ENCODE measurements at places on chromosomes 6 and 20.

GRCh38 chr6:89387516-89388201 is 24.4 kb downstream of the RRAGD start:
- DNase-seq, result no peak

- DNase-seq, result no peak
Observed at GRCh38 chr6:21438237-21438985, 155.1 kb upstream of the SOX4 start.

DNA sequence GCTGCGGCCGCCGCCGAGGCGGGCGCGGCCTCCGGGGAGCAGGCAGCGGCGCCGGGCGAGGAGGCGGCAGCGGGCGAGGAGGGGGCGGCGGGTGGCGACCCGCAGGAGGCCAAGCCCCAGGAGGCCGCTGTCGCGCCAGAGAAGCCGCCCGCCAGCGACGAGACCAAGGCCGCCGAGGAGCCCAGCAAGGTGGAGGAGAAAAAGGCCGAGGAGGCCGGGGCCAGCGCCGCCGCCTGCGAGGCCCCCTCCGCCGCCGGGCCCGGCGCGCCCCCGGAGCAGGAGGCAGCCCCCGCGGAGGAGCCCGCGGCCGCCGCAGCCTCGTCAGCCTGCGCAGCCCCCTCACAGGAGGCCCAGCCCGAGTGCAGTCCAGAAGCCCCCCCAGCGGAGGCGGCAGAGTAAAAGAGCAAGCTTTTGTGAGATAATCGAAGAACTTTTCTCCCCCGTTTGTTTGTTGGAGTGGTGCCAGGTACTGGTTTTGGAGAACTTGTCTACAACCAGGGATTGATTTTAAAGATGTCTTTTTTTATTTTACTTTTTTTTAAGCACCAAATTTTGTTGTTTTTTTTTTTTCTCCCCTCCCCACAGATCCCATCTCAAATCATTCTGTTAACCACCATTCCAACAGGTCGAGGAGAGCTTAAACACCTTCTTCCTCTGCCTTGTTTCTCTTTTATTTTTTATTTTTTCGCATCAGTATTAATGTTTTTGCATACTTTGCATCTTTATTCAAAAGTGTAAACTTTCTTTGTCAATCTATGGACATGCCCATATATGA is 3.2 kb downstream of the MARCKS start:
- DNase-seq, result no peak

DNA sequence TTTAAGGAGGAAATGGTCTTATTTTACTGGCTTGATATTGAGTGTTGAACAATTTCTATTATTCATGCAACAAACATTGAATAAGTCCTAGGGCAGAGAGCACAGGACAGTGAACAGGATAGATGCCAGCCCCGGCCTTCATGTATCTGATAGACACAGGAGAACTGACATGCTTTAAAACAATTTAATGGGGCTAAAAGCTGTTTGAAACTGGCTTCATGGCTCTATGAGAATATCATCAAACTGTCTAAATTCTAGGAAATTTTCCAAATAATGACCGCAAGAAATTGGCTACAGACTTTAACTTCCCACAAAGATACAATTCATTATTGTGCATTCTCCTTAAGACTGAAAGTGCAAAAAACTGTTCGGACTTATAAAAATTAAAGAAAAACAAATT is 69.0 kb downstream of the ID4 start:
- no peak for DNase-seq

- no peak for DNase-seq
Observed at GRCh38 chr6:33391922-33392594, 435 bp downstream of the KIFC1 start.

DNA sequence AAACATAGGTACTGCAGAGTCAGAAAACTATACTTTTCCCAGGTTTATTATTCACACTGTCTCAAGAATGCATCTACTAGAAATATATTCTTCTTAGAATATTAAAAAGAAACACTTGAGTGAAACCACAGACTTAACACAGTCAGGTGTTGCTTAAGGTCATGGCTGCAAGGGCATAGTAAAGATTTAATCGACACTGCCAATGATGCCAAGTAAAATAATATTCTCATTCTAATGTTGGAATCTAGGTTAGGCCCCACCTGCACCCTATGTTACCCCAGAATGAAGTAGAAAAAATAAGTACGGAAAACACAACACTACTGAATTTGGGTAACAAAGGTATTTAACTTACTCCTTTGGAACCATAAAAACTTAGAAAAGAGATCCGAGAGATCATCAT is 155.0 kb downstream of the RALGAPA2 start:
- no peak for DNase-seq

DNA sequence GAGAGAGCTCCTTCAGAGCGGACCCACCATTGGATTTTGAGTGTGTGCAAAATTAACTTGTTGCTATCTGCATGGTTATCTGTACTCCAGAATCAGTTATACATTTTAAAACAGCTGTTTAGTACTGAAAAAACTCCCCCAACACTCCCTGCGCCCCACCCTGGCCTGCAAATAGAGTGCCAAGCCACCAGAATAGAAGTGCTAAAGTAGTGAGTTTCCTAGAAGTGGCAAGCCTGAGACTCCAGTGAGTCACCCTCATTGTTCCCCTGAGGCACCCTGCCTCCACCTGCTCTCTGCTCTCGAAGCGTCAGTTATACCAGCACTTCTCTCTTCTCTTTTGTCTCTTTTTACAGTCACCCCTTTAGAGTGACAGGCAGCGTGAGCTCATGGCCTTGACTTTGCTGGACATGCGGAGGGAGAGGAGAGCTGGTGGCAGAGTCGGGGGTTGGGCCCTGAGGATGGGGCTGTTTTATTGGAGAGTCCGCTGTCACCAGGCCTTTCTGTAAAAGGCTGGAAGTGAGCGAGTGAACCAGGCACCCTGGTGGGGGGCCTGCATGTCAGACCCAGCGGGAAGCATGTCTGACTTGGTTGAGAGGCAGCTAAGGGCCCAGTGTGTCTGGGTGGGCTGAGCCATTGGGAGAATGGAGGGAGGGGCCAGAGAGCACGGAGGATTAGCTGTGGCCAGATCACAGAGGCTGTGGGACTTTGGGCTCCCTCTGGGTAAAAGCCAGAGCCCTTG is 10.4 kb downstream of the IGF2R start:
- DNase-seq, result peak; percentile 58

- DNase-seq, result no peak
Observed at GRCh38 chr6:158037021-158037420, 55.4 kb downstream of the SYNJ2 start.

DNA sequence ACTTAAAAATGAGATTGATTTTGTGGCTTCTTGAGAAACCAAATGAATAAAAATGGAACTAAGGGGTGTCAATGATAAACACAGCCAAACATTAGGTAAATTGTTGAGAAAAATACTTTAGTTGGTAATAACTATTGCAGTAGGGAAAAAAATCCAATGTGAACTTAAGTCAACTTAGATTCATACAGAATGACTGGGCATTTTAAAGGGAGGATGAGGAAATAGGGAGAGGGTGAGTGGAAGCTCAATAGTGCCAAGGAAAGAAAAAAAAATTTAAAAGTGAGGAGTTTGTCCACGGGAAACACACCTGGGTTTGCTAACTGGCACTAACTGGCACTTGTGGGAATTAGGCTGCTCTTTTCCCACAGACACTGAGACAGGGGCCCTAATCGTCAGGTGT is 26.2 kb upstream of the PGK2 start:
- DNase-seq, result no peak

- DNase-seq, result no peak
Observed at GRCh38 chr6:143163621-143164020, 102.9 kb downstream of the AIG1 start.

DNA sequence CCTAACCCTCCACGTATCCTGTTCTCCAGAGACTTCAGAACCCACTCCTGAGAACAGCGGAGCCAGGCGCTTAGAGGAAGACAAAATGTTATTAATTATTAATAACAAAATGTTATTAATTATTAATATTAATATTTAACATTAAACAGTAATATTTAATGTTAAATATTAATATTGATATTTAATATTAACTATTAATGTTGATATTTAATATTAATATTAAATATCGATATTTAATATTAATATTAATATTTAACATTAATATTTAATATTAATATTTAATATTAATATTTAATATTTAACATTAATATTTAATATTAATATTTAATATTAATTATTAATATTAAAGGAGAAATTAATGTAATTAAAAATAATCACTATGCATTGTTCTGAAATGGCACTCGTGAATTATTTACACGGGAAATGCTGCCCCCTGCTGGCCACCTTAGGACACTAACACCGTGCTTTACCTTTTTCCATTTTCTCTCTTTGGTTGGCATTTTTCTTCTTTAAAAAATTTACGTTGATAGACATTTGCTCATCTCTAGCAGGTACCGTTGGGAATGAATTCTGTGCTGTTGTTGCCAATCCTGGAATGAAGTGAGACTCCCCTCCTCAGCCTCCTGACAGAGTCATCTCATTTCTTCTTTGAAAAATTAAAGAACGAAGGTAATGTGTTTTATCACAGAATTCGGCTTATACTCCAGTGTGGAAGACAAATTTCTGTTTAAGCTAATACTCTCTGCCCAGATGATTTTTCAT is 7.5 kb upstream of the GGTLC1 start:
- DNase-seq, result peak; percentile 63

DNA sequence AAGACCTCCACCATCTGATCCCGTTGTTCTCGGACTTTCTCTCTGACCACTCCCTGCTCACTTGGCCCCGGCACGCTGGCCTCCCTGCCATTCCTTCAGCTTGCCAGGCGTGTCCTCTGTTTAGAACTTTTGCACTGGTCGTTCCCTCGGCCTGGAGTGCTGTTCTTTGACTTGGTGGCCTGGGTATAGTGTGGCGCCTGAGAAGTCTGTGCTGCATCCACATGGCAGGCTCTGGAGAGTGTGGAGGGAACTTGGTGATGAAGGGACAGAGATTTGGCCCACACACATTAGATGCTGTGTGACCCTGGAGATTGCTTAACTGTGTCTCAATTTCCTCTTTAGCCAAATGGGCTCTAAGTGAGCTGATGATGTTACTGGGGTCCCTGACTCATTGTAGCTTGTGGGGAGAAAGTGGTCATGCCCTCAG is 13.0 kb upstream of the TGM2 start:
- DNase-seq, result no peak

GRCh38 chr20:10374036-10374435 is 60.0 kb downstream of the MKKS start:
- no peak for DNase-seq

GRCh38 chr20:18971574-18971973 is 158.0 kb downstream of the SCP2D1 start:
- no peak for DNase-seq

- DNase-seq, result no peak
Observed at GRCh38 chr6:24851086-24851485, 52.4 kb upstream of the ARMH2 start.

DNA sequence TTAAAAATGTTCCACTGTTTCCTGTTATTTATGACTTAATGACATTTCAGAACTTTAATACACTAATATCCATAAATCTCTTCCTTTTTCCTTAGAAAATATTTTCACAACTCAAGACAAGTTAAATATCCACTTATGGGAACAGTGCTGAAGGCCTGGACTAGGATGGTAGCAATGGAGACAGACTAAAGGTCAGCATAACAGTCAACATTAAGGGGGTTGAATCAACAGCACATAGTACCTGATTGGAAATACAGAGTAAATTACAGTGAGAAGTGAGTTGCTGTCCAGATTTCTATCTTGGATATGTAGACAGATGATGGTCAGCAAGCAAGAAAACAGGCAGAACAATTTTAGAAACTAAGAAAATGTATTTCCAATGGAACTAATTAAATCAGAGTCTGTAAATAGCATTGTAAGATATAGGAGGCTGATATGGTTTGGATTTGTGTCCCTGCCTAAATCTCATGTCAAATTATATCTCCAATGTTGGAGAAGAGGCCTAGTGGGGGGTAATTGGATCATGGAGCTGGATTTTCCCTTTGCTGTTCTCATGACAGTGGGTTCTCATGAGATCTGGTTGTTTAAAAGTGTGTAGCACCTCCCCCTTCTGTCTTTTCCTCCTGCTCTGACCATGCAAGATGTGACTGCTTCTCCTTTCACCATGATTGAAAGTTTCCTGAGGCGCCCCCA is 682.7 kb downstream of the MAFB start:
- DNase-seq, result no peak

- DNase-seq, result no peak
Observed at GRCh38 chr6:49072146-49072545, 390.9 kb downstream of the MMUT start.

GRCh38 chr6:42507195-42507594 is 55.5 kb upstream of the TRERF1 start:
- DNase-seq, result no peak

DNA sequence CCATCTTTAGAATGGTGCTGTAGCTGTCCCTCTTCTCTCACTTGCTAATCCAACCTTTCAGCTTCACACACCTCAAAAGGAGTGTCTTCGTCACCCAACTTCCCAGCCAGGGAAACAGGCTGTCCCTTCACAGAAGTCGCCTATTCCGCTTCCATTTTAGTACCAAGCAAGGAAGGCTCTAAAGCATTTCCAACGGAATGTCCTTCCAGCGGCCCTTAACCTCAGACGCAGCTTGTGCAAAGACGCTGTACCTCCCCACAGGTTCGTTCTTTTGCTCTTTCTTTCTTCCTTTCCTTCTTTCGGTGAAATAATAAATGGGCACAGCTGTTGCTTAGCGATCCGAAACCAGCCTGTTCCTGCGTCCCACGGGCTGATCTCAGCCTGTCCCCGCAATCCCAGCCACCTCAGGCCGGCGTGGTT is 1.5 kb downstream of the PTPRT start:
- no peak for DNase-seq

GRCh38 chr20:51510936-51511605 is 31.4 kb downstream of the NFATC2 start:
- no peak for DNase-seq

- DNase-seq, result no peak
Observed at GRCh38 chr6:89602166-89602565, 36.4 kb downstream of the LYRM2 start.

DNA sequence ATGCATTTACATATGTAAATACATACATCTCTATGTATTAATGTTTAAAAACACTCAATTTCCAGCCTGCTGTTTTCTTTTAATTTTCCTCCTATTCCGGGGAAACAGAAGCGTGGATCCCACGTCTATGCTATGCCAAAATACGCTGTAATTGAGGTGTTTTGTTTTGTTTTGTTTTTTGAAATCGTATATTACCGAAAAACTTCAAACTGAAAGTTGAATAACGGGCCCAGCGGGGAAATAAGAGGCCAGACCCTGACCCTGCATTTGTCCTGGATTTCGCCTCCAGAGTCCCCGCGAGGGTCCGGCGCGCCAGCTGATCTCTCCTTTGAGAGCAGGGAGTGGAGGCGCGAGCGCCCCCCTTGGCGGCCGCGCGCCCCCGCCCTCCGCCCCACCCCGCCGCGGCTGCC is 355 bp upstream of the BMP2 start:
- DNase-seq, result no peak

GRCh38 chr20:59004493-59004762 is 2.6 kb downstream of the CTSZ start:
- DNase-seq, result peak; percentile 41

DNA sequence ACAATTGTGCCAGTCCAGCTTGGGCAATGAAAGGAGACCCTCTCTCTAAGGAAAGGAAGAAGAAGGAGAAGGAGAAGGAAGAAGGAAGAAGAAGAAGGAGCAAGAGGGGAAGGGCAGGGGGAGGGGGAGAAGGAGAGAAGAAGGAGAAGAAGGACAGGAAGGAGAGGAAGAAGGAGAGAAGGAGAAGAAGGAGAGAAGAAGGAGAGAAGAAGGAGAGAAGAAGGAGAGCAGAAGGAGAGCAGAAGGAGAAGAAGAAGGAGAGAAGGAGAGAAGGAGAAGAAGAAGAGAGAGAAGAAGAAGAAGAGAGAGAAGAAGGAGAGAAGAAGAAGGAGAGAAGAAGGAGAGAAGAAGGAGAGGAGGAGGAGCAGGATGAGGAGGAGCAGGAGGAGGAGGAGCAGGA is 22.5 kb upstream of the DEFB116 start:
- DNase-seq, result no peak

Data from activated CD4-positive, alpha-beta T cell treated with anti-CD3 and anti-CD28 coated beads, Interleukin-2, amount 50 U/mL, for 4 hours (primary cell).